HT1080 (cell line): ENCODE measurements at places on chromosomes 7 and 10. TPM values are rescaled to one million over a fixed set of nuclear protein-coding genes. Genes with fewer than 3 reads are reported as not detected.

PTF1A gene
- not detected in 2 replicates for total RNA-seq

DNA sequence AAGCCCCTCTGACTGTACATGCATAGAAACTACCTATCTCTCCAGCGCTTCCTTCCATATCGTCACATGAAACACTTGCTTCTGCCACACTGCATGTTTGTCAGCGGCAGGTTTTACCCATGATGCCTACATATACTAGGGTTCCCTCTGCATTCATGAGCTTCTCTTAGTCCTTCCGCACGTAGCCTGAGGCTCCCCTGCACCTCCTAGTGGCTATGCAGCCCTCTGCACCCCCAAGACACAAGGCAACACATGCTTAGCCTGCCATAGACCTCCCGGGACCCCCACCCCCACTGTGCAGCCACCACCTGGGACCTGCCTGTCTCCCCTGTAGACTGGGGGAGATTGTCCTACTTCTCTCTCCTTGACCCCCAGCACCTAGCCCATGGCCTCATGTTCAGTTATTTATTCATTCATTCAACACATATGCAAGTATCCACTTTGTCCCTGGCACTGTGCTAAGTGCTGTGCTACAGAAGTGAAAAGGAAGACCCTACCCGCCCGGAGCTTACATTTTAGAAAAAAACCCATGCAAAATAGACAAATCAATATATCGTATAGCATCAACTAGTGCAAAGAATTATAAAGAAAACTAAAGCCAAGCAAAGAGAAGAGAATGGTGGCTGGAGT is 23.5 kb downstream of the TMEM273 start:
- peak; percentile 21 for DNase-seq

- no peak for DNase-seq
Observed at GRCh38 chr7:152762056-152762455, 2.5 kb downstream of the ACTR3B start.

- DNase-seq = no peak
Observed at GRCh38 chr7:14504134-14504533, 398.4 kb downstream of the DGKB start.

GRCh38 chr7:23210506-23210905 is 28.7 kb downstream of the NUP42 start:
- no peak for DNase-seq

- DNase-seq = no peak
Observed at GRCh38 chr7:44142028-44142427, 896 bp upstream of the MYL7 start.

- DNase-seq = no peak
Observed at GRCh38 chr7:67475293-67475692, 478.7 kb downstream of the TYW1 start.

GRCh38 chr10:19373988-19374387 is 325.4 kb downstream of the MALRD1 start:
- DNase-seq = no peak

RADIL gene
- 0.14 and 0.57 TPM in 2 replicates for total RNA-seq

C10orf105 gene
- not detected in 2 replicates for total RNA-seq

OR6B1 gene
- total RNA-seq = not detected in 2 replicates

- no peak for DNase-seq
Observed at GRCh38 chr7:140689199-140690152, 7.0 kb upstream of the NDUFB2 start.

GRCh38 chr7:23467806-23468525 is 2.3 kb downstream of the IGF2BP3 start:
- DNase-seq = no peak

GRCh38 chr10:84534168-84534567 is 205.8 kb downstream of the CCSER2 start:
- no peak for DNase-seq

GRCh38 chr7:111690364-111691111 is 128.2 kb upstream of the IMMP2L start:
- no peak for DNase-seq

GRCh38 chr10:110525349-110526260 is 27.9 kb downstream of the DUSP5 start:
- peak; percentile 90 for DNase-seq

DNA sequence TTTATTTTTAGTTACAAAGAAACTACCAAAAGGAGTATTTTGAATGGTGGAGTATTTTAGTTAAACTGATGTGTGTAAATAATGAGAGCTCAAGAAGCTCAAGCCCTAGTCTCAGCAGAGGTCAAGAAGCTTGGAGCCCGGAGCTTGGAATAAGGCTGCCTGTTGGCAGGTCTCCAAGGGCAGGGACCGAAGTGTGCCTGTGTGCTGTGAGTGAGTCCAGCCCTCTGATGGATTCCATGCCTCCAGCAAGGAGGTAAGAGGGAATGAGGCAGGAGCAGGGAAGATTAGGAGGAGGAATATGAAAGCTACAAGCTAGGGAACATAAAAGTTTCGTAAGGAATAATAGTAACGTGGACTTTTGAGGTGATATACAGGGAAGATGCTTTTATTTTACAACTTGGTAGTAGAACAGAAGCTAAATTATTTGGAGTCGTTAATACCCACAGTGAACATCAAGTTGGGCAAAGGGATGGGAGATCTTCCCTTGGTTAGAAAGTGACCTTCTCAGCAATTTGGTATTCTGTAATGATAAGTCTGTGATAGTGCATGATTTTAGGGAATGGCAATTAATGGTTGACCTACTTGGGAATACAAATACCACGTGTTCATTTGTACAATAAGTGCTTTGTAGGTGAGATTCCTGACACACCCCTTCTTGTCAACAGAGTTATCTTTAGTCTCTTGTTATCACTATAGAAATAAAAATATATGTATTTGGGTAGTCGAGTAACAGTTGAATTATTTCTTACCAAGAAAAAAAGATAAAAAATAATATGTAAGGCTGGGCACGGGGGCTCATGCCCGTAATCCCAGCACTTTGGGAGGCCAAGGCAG is 4.6 kb downstream of the SEC23IP start:
- peak; percentile 3 for DNase-seq

DNA sequence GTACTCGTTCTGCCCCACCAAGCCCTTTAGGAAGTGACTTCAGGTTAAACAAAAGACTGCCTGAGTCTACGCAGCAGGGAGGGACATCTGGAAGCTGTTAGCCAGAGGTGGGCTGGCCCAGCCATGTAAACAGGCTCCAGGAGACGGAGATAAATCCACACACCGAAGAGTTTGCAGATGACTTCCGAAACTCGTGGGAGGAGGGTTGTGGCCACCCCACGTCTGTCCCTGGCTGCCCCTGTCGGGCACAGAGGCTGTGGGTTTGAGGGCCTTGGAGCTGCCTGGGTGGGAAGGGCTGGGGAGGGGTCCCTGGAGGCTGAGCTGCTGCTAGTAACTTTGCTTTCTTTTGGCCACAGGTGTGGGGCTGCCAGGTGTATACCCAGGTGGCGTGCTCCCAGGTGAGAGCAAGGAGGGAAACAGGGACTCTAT is 15.6 kb downstream of the ELN start:
- no peak for DNase-seq

GRID2IP gene
- total RNA-seq = not detected in 2 replicates

GRCh38 chr10:93074147-93074596 is 479 bp downstream of the CYP26A1 start:
- no peak for DNase-seq

DNA sequence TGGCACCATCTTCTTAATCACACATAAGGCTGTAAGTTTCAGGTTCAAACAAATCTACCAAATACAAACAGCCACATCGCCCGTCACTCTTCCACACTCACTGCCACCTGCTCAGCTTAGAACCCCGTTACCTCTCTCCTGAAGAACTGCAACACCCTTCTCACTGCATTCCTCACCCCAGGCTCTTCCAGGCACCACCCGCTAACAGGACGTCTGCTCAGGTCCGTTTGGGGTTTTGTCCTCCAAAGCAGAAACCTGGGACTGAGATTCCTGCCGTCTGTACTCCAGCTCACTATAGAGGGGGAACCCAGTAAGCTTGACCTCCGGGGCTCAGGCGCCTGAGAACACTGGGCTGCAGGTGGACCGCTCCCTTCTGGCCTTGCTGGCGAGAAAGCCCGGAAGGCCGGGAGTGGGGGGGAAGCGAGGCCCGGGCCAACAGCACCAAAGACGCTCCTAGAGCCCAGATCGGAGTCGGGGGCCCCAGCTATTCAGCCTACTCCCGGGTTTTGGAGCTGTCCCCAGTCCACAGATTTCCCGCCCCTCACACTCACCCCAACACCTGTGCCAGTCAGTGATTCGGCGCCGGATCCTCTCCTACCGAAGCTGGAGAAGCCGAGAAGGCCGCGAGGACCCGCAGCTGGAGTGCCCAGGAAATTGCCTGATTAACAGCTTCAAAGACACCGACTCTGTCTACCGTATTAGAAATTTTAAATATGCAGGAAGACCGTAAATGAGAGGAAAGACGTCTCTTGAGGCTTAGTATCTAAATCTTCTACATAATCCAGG is at the start of gene AP3M1:
TSS of gene AP3M1 (minus strand) at position 625 of the 786 bp plus-strand sequence. CDS start 12,449 bp downstream, outside the sequence.
- DNase-seq = no peak

GRCh38 chr10:19801369-19801768 is 14.9 kb upstream of the PLXDC2 start:
- DNase-seq = no peak

CDHR3 gene
- total RNA-seq = 5.0 and 5.4 TPM in 2 replicates

DNA sequence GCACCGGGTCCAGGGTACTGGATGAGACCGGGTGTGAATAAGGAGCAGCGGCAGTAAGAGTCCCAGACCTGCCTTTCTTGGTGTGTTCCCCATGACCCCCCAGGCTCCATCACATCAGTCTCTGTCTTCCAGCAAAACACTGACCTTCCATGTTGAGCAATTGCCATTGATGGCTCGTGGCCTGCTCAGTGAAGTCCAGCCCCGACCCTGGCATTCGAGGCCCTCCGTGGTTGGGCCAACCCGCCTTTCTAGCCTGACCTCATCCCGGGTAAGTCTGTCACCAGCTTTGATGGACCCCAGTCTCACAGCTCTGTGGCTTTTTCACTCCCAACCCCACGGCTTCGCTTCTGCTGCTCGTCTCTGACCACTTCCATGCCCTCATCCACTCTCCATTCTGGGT is 6.4 kb downstream of the MMP21 start:
- DNase-seq = no peak

DNA sequence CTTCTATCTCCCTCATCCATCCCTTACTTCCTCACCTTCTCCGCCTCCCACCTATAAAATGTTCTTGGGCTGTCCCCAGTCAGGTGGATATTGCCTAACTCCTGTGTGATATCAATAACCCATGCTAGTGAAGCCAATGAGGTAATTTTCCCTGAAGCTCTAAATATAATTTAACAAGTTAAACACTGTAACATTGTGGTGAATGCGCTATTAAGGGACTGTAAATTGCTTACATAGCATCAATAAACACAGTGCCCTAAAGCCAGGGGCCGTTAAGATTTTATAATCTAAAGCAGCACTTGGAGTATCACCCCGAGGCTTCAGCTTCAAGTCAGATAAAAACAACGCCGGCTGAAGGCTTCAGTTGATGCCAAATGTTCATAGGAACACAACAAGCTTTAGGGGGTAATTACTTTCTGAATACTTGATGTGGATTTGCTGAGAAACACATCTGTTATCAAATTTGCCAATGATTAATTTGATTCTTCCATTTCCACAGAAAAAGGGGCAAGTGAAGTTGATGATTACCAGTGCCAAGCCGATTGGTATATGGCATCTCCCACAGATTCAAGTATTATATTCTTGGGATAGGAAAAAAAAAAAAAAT is 138.4 kb downstream of the CREB5 start:
- DNase-seq = no peak

- DNase-seq = no peak
Observed at GRCh38 chr10:126638542-126638941, 32.0 kb downstream of the C10orf90 start.

DNA sequence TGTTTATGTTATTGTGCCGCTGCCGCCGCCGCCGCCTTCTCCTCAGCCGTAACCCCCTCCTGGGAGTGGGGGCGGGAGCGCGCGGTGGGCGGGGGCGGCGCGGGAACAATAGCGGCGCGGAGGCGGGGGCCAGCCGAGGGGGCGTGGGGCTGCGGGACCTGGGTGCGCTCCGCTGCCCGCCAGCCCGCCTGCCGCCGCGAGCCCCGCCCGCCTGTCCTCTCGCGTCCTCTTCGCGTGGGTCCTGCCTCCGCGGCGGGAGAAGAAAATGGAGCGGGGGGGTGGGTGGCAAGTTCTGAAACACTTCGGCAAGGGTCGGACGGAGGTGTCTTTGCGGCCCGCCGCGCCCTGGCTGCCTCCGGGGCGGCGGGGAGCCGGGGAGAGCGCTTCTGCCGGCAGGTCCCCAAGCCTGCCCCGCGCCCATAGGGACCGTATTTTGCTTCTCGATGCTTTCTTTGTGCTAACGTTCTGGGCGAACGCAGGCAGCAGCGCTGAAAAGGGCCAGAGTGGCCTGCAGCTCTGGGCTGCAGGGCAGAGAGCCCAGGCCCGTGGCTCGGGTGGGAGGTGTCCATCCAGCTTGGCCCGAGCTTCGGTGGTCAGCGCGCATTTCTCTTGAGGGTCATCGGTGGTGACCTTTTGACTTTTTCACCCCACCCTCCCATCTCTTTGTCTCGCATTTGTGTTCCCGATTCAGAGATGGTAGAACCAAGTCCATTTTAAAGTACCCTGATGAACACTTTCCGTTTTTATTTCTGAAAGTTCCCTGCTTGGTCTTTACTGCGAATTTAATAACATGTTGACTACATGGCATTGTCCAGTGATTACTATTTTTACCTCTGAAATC is 613 bp downstream of the MAPK8 start:
- DNase-seq = peak; percentile 22

EN2 gene
- total RNA-seq = not detected in 2 replicates

CTAGE4 gene
- total RNA-seq = 0.14 and 0.17 TPM in 2 replicates

DNA sequence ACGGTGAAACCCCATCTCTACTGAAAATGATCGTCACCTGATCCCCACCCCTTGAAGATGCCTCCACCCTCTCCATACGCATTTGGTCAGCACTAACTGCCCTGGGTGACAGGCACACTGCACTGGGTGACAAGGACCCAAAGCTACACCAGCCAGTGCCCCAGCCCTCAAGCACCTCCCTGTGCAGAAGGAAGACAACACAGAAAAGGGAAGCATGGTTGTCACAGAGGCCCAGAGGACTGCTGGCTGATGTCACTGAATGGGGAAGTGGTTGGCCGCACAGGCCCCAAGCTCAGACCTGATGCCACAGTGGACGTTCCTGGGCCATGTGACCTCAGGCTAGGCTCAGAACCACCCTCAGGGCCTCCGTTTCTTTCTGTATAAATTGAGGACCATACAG is 4.2 kb upstream of the PILRA start:
- no peak for DNase-seq
